ENCODE measurements at places on chromosomes 4 and X.

DNA sequence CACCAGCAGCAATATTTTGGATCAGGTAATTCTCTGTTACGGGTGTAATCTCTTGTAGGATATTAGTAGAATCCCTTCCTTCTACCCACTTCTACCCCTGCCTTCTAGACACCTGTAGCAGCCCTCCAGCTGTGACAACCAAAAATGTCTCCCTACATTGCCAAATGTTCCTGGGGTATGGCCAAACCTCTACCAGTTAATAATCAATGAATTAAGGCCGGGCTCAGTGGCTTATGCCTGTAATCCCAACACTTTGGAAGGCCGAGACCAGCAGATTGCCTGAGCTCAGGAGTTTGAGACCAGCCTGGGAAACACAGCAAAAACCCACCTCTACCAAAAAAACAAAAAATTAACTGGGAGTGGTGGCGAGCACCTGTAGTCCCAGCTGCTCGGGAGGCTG, 9.9 kb downstream of the MAML3 start:
- no peak for DNase-seq

GRCh38 chrX:10926404-10926803, 184.7 kb upstream of the HCCS start:
- no peak for DNase-seq

- no peak for DNase-seq
Observed at GRCh38 chr4:10959586-10959985, 275.0 kb upstream of the CLNK start.

- DNase-seq, result no peak
Observed at GRCh38 chr4:98689507-98690174, 31.2 kb upstream of the TSPAN5 start.

DNA sequence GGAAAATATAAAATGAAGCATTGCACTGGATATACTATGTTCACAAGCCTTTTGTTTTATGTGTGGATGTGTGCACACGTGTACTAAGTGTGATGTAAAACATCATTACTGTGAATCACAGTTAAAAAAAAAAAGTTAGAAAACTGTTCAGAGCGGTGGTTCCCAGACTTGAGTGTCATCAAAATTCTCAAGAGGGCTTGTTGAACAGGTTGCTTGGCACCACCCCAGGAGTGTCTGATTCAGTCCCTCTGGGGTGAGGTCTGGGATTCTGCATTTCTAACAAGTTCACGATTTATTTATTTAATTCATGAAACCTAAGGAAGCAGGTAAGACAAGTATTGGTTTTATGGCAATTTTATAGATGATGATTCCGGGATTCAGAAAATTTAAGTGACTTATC, 1.8 kb downstream of the CENPU start:
- DNase-seq, result no peak

GRCh38 chr4:1722551-1723118, 1.3 kb downstream of the TACC3 start:
- DNase-seq, result no peak

GRCh38 chrX:72713130-72713529, 976 bp downstream of the PHKA1 start:
- no peak for DNase-seq

DNA sequence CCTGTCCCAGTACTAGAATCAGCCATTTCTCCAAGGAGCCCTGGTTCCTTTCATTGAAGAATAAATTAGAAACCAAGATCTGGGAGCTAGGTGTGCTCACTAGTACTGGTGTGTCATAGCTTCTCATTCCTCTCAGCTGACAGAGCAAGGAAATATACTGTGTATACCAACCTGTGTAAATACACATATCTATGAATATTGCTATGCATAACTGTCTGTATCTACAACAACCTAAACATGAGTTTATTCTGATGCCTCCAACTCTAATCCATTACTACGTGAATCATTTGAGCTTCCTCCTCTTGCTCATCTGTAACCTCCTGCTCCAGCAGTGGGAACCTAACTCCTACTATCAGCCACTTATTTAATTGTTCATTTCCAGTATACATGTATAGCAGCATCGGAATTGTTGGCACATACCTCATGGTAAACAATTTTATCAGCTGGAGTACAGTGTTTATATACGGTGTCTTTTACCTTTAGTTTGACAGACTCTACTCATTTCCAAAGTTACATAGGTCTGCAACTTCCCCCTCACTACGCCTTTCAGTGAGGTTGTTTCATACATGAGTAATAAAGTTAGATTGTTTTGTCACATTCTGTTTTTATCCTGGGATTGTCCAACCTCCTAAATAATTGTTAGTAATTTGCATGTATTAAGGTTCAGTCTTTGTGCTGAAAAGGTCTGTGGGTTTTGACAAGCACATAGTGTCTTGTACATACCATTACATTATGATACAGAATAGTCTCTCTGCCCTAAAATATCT, 7.1 kb upstream of the SCRG1 start:
- DNase-seq, result no peak

GRCh38 chr4:41142376-41143310, 71.7 kb downstream of the APBB2 start:
- DNase-seq, result peak; percentile 88

DNA sequence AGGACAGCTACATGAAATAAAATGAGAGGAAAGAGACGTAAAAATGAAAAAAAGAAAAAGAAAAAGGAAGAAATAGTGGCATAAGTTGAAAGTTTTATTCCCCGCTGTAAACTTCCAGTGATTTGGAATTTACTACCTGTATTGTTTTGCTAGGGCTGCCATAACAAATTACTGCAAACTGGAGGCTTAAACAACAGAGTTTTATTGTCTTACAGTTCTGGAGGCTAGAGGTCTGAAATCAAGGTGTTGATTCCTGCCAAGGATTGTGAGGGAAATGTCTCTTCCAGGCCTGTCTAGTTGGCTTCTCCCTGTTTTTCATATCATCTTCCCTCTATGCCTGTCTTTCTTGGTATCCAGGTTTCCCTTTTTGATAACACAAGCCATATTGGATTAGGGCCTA, 119.4 kb upstream of the PACRGL start:
- no peak for DNase-seq

- DNase-seq, result peak; percentile 0
Observed at GRCh38 chrX:10387011-10387410, 230.2 kb downstream of the CLCN4 start.

- no peak for DNase-seq
Observed at GRCh38 chr4:8276358-8277240, 7.0 kb downstream of the HTRA3 start.

GRCh38 chr4:38980903-38981676, 51.1 kb downstream of the TMEM156 start:
- DNase-seq, result no peak

GRCh38 chr4:173761938-173762337, 231.9 kb upstream of the HAND2 start:
- no peak for DNase-seq

DNA sequence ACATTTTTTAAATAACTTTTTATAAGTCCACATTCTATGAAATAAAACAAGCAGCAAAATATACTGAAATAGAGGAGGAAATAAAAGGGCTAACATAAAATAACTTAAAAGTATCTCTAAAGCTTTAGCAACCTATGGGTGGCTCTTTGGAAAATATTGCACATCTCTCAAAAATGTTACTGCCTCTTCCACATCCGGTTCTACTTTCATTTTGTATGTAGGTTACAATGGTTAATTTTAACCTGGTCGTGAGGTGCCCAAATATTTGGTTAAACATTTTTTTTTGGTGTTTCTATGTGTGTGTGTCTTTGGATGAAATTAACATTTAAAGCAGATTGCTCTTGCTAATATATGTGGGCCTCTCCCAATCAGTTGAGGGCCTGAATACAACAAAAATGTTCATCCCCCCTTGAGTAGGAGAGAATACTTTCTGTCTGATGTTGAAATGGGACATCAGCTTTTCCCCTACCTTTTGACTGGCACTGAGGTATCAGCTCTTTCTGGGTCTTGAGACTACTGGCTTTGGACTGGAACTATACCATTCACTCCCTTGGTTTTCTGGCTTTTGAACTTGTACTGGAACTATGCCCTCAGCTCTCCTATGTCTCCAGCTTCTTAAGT, 353.0 kb downstream of the ADAM29 start:
- DNase-seq, result no peak

- DNase-seq, result peak; percentile 17
Observed at GRCh38 chr4:64584981-64585557, 175.8 kb upstream of the TECRL start.

GRCh38 chr4:134885436-134885835, 683.8 kb upstream of the PABPC4L start:
- DNase-seq, result no peak

DNA sequence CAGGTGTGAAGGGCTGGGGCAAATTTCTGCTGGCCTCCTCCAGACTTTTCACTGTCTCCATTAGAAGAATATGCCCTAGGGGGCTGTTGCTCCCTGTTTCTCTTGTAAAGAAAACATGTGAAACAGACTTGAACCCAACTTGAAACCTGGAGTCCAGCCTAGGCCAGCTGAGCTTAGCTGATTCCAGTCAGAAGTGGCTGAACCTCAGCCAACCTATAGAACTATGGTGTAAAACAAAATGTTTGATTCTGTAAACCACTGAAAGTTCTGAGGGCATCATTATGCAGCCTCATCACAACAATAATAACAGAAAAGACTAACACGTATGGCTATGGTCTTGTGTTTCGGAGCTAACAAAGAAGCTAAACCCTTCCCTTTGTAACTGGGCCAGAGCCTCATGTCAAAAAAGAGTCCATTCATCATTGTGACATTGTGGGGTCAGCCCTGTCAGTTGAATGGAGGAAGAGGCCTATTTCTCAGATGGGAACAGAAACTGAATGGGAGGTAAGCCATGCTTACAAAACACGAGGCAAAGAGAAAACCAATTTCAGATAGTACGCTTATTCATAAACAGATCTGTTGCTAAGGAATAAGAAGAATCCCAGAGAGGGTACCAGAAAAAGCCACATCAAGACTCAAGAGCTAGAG, 34.1 kb downstream of the SETD7 start:
- no peak for DNase-seq

DNA sequence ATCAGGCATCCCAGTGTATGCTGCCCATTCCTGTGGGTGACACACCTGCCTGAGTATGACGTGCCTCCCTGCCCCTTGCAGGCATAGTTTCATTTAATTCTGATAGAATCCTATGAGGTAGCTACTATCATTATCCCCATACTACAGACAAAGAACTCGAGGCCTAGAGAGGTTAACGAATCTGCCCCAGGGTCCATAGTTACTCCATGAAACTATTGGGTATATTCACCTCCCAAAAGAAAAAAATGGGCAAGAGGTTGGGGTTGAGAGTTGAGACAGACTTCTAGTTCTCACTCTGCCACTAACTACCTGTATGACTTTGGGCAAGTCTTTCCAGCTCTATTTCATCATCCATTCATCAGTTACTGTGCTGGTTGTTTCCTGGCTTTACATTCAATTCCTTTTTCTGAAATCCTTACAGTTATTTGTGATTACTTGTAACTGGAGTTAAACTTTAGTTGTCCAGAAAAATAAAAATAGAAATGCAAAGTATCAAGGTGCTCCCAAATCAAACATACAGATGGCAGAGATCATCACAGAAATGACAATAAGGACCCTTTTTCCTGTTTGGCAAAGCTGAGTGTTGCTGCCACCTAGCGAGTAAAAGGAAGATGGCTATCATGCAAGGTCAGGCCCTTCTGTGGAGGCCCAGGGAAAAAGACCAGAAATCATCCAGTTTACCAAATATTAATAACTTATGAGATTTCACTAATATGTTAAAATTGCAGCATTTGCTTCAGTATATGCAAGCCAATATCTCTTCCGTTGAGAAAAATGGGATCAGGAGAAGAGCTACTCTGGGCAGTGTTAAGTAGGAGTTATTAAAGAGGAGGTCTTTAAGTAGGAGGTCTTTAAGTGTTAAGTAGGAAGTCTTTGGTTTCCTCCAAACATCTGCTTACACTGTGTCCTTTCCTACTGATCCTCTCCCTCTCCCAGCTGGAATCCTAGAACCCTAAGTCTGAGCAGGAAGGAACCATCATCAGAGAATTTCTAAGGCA, 17.1 kb upstream of the MAP7D3 start:
- DNase-seq, result peak; percentile 44

- no peak for DNase-seq
Observed at GRCh38 chrX:134679221-134679620, 20.9 kb upstream of the PLAC1 start.

GRCh38 chr4:151401739-151402138, 7.2 kb upstream of the FHIP1A start:
- no peak for DNase-seq

GRCh38 chr4:110924761-110925160, 301.9 kb upstream of the PITX2 start:
- DNase-seq, result no peak

DNA sequence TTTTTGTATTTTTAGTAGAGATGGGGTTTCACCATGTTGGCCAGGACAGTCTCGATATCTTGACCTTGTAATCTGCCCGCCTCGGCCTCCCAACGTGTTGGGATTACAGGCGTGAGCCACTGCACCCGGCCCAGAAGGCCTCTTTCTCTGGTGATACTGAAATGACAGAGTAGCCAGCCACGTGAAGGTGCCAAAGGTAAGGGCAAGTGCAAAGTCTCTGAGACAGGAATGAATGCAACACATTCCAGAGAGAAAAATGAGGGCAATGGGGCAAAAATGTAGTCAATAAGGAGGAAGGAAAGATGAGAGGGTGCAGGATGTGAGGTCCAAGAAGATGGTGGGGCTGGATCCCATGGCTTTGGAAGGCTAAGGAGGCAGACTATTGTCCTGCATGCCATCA, 176.0 kb downstream of the NR3C2 start:
- no peak for DNase-seq

- peak; percentile 13 for DNase-seq
Observed at GRCh38 chr4:158513256-158513655, 8.4 kb upstream of the RXFP1 start.

- DNase-seq, result no peak
Observed at GRCh38 chrX:38379088-38379487, 26.7 kb downstream of the OTC start.

DNA sequence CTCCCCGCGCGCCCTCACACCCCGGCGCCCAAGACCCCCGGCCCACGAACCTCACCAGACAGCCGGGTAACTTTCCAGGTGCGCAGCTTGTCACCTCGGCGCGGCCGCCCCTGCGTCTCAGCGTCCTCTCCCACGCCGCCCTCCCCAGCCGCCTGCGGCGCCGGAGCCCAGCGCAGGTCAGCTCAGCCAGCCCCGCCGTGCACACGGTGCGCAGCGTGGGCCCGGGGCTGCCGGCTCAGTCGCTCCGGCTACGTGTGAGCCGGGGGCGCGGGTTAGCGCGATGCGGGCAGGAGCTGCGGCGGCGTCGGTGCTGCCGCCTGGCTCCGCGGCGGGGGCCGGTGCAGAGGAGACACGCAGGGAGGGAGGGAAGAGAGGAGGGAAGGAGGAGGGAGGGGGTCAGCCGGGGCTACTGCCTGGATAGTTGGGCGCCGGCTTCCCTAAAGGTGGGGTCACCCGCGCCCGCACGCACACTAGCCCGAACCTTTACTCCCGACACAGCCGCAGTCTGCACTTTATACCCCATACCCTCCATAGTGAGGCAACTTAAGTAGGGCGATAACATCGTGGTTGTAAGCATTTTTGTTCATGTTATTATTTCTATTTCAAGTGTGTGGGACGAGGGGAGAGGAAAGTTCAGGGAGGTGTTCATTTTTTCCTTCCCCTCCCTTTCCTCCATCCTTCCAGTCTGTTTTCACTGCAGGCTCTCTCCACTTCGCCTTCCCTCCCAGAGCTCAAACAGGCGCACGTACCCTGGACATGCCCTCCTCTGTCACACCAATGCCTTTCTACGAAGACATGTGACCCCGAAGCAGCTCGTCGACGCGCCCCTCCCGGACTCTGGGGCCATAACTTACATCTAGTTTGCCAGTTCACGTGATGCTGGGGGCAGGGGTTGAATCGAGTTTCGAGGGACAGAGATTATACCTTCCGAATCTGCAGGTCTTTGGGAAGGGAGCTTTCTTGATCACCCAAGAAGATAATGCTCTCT, at the start of gene PRKG2:
Gene PRKG2 (minus strand): TSS at position 342 of the 988 bp plus-strand sequence. CDS start 10,175 bp downstream, outside the sequence.
- DNase-seq, result no peak

Data from kidney glomerular epithelial cell (primary cell).